ENCODE measurements at places on chromosomes 2 and 18.

GRCh38 chr18:68833756-68834155 is 35.9 kb downstream of the CCDC102B start:
- DNase-seq, result no peak

- no peak for DNase-seq
Measured at GRCh38 chr2:220619525-220620220, 952.4 kb downstream of the EPHA4 start.

- no peak for DNase-seq
Measured at GRCh38 chr2:22449696-22450095, 935.3 kb upstream of the KLHL29 start.

- DNase-seq, result no peak
Measured at GRCh38 chr2:80169811-80170594, 134.5 kb downstream of the LRRTM1 start.

GRCh38 chr2:26384183-26384582 is 17.5 kb upstream of the DRC1 start:
- no peak for DNase-seq

GRCh38 chr2:160310118-160310828 is 110.2 kb upstream of the ITGB6 start:
- no peak for DNase-seq
